ENCODE measurements at places on chromosomes 16 and 17. TPM values are rescaled to one million over a fixed set of nuclear protein-coding genes. Genes with fewer than 3 reads are reported as not detected.
A peak's percentile ranks its signal among the peaks of the same experiment; 100 is the strongest.

The CACNG5 gene
- not detected for total RNA-seq

DNA sequence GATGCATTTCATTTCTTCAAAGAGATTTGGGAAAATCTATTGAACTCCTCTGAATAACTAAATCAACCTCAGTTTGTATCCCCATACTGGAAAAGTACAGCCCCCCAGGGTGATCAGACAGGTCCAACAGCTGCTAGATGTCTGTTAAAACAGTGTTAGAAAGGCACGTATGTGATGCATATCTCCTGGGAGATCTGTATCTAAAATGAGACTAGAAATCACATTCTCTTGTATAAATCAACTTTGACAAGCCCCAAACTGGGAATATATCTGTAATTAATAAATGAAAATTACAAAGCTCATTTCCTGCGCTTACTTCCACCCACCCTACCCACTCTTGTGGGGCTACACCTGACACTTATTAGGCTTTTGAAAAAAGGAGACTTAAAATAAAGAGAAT, 3.8 kb upstream of the KIF2B start:
- H3K4me3 ChIP-seq: no peak overlapping the region
- H3K36me3 ChIP-seq: no peaks in the 10 kb centered on the region
- H3K4me1 ChIP-seq: no peaks in the 10 kb centered on the region
- H3K27me3 ChIP-seq: no peaks in the 10 kb centered on the region
- DNase-seq: no peak

GRCh38 chr16:86222965-86223551, 287.3 kb upstream of the FOXF1 start:
- peak; percentile 61 for DNase-seq
- H3K36me3 ChIP-seq: no peaks in the 10 kb centered on the region
- H3K4me3 ChIP-seq: peak overlapping the region; percentile 21
- H3K27ac ChIP-seq: peak overlapping the region; percentile 40

The PRPF8 gene
- total RNA-seq: 155 TPM

DNA sequence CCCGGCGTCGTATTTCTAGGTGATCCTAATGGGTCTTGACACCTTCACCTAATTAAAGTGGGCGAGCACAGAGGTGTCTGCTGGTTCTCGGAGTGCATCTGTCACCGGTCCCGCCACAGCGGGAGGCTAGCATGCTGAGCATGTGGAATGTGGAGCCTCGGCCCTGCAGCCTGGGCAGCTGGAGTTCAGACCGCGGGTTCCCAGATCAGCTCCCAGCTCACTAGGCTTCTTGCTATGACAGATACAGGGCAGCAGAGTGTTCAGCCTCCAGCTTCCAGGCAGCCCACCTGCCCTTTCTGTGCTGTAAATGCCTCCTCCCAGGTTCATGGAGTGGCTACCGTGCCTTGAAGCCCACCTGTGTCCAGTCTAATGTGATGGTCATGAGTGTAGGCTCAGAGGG, 166.7 kb downstream of the CPPED1 start:
- H3K4me3 ChIP-seq: no peak overlapping the region
- no peaks in the 10 kb centered on the region for H3K27me3 ChIP-seq
- no peaks in the 10 kb centered on the region for H3K4me1 ChIP-seq
- H3K27ac ChIP-seq: no peak overlapping the region

DNA sequence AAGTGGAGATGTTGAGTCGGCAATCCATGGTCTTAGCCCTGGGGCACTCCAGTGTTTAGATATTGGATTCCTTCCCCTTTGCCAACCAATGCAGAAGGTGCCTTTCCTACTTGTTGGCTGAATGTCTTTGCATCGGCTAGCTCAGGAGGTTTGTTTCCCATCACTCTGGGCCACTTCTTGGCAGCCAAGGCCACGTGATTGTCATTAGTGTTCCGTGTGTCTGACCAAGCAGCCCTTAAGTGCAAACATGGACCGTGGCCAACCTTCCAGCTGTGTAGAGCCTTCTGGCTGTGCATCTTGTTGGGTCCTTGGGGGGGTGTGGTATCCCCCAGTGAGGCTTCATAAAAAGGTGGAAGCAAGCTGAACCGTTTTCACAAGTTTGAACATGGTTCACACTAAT, 66.0 kb downstream of the GNAO1 start:
- H3K36me3 ChIP-seq: no peaks in the 10 kb centered on the region
- peak; percentile 97 for DNase-seq
- no peak overlapping the region for H3K4me3 ChIP-seq
- H3K27ac ChIP-seq: peak overlapping the region; percentile 82
- H3K27me3 ChIP-seq: no peaks in the 10 kb centered on the region

The GALR2 gene
- 10.0 TPM for total RNA-seq

DNA sequence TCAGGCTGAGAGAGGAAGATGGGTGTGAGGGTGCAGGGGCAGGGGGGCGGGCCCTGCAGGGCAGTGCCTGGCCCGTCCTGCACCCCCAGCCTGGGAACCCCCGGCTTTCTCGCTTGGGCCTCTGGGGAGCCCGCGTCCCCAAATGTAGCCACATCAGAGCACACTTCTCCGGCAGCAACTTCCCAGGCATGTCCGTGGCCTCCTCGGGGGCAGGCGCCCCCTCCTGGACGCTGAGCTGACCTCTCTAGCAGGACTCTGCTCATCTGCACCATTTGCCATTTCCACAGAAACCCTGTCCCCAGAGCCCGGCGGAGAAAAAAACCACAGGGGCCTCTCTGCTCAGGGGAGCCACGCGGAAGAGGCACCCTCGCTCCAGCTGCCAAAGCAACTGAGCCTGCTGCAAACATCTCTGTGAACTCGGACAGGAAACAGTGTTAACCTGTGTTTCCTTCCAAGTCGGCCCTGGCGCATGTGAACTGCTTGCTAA, 63.4 kb downstream of the KLHDC4 start:
- H3K4me1 ChIP-seq: no peaks in the 10 kb centered on the region
- no peak overlapping the region for H3K4me3 ChIP-seq
- no peaks in the 10 kb centered on the region for H3K27me3 ChIP-seq
- peaks cover 26% of the 10 kb centered on the region for H3K36me3 ChIP-seq
- H3K27ac ChIP-seq: no peak overlapping the region

DNA sequence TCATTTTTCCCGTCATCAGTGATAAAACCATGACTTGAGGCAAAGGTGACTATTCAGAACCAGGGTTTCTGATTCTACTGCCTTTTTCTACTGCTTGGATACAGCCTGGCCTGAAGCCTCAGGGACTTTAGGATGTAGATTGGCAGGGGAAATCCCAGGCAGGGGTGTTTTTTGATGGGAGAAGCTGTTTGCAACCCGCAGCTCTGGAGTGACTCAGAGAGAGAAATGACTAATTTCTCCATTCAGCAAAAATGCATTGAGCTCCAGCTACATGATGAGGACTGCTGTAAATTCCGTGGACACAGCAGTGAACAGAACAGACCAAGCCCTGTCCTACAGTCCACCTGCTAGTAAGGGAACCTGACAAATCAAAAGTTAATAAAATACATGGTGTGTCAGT, 560.6 kb downstream of the CDH13 start:
- DNase-seq: no peak
- no peaks in the 10 kb centered on the region for H3K36me3 ChIP-seq

DNA sequence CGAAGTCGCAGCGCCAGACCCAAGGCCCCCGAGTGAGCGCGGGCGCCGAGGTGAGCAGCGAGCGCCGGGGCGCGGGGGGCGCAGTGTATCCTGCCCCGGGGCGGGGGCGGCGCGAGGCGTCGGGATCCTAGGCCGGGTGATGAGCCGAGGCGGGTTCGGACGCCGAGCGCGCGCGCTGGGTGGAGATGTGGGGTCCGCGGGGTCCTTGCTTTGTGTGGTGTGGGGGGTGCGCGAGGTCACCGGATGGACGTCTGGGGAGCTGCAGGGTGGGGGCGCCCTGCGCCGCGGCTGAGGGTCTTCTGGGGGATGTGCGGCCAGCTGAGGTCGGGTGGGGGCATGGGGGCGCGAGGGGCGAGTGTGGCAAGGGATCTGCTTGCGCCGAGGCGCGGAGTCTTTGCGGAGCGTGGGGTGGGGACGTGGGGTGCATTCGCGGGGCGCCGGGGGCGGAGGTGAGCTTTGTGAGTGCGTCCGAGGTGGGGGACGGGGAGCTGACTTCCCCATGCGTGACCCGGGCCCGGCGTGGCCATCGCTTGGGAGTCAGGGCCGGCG, 560 bp downstream of the RAI1 start:
- H3K27me3 ChIP-seq: no peaks in the 10 kb centered on the region
- peak overlapping the region; percentile 86 for H3K4me3 ChIP-seq
- peaks cover 42% of the 10 kb centered on the region for H3K4me1 ChIP-seq
- peak; percentile 80 for DNase-seq
- no peaks in the 10 kb centered on the region for H3K36me3 ChIP-seq

- DNase-seq: no peak
- no peaks in the 10 kb centered on the region for H3K27me3 ChIP-seq
- H3K36me3 ChIP-seq: no peaks in the 10 kb centered on the region
Observed at GRCh38 chr17:72931635-72932034, 160.9 kb downstream of the SLC39A11 start.

GRCh38 chr16:84603140-84603816, 14.6 kb downstream of the COTL1 start:
- H3K27me3 ChIP-seq: no peaks in the 10 kb centered on the region
- peak; percentile 95 for DNase-seq
- peak overlapping the region; percentile 76 for H3K27ac ChIP-seq
- H3K4me3 ChIP-seq: no peak overlapping the region
- H3K4me1 ChIP-seq: peaks cover 53% of the 10 kb centered on the region

DNA sequence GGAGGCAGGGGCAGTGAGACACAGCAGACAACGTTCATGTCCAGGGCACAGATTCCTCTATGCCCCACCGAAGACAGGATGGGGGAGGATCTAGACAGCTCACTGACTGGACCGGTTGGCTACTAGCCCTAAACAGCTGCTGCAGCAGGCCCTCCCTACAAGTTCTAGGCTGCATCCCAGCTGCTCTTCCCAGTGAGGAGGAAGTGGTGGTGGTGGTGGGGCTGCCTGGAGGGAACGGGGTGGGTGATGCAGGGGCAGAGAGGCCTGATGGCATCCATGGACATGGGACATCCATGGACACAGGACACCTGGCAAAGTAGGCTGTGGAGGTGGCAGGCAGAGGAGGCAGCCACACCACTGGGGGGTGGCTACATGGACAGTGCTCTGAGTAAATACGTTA, 18.3 kb downstream of the SPHK1 start:
- DNase-seq: no peak
- H3K4me1 ChIP-seq: peaks cover 3% of the 10 kb centered on the region
- no peaks in the 10 kb centered on the region for H3K27me3 ChIP-seq
- peaks cover 39% of the 10 kb centered on the region for H3K36me3 ChIP-seq
- H3K4me3 ChIP-seq: no peak overlapping the region

The TBC1D3I gene
- total RNA-seq: not detected

DNA sequence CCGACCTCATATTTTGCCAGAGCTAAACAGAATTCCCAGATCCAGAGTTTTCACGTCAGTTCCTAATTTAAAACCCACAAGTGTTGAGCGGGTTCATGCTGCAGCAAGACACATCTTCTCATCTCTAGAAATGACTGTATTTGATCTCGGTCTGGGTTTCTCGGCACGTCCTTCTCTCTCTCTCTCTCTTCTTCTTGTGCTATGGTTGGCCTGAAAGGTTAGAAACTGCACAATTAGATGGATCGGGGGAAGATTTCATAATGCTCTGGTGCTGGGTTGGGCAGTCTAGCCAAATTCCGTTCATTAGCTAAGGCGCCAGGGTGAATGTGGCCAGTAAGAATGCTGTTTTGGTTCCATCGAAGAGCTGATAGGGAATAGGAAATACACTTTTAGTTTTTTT, 158.9 kb upstream of the NOG start:
- no peaks in the 10 kb centered on the region for H3K4me1 ChIP-seq
- no peak overlapping the region for H3K27ac ChIP-seq

GRCh38 chr16:81715358-81716196, 63.5 kb upstream of the PLCG2 start:
- H3K4me3 ChIP-seq: no peak overlapping the region
- H3K27ac ChIP-seq: peak overlapping the region; percentile 70
- DNase-seq: no peak
- no peaks in the 10 kb centered on the region for H3K36me3 ChIP-seq

- H3K36me3 ChIP-seq: no peaks in the 10 kb centered on the region
- DNase-seq: no peak
- H3K4me1 ChIP-seq: no peaks in the 10 kb centered on the region
- H3K27ac ChIP-seq: no peak overlapping the region
- H3K4me3 ChIP-seq: no peak overlapping the region
Observed at GRCh38 chr17:73658821-73659515, 14.7 kb upstream of the SDK2 start.

DNA sequence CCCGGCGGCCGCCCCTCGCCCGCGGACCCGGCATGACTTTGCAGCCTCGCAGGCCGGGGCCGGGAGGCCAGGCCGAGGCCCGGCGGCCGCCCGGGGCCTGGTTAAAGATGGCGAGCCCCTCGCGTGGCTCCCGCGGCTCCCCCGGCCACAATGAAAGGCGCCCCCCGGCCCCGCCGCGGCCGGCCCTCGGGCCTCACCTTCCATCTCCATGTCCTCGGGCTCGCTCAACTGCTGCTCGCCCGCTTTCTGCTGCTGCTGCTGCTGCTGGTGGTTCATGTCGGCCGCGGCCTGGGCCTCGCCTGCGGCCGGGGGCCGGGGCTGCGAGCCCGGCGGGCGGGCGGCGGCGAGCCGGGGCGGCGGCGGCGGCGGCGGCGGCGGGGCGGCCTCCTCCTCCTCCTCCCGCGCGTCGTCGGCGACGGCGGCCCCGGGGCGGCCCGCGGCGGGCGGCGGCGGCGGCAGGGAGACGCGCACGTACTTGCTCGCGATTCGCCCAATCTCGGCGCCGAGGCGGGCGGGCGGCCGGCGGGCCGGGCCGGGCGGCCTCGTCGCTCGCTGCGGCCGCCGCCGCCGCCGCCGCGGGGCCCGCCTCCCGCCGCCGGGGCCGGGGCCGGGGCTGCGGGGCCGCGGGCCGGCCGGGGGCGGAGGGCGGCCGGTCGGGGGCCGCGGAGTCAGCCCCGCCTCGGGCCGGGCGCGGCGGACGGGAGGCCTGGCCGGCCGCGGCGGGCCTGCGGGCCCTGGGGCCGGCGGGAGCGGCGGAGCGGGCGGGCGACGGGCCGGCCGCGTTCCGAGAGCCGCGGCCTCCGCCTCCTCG, 491 bp downstream of the USP7 start:
- no peak for DNase-seq
- peak overlapping the region; percentile 89 for H3K27ac ChIP-seq
- H3K4me3 ChIP-seq: peak overlapping the region; percentile 91
- H3K36me3 ChIP-seq: no peaks in the 10 kb centered on the region
- no peaks in the 10 kb centered on the region for H3K4me1 ChIP-seq
- H3K27me3 ChIP-seq: no peaks in the 10 kb centered on the region

The KRTAP3-1 gene
- not detected for total RNA-seq
